ENCODE measurements at places on chromosomes 2 and 18.

GRCh38 chr2:47048801-47049480 lies 106.2 kb downstream of the STPG4 start:
- no peak for DNase-seq

GRCh38 chr2:42424033-42424432 lies 63.0 kb upstream of the COX7A2L start:
- no peak for DNase-seq

- DNase-seq = no peak
Measured at GRCh38 chr2:105244451-105244850, 2.9 kb downstream of the GPR45 start.

- no peak for DNase-seq
Measured at GRCh38 chr2:128545085-128545484, 226.4 kb upstream of the HS6ST1 start.

GRCh38 chr2:122486086-122486485 lies 730.6 kb downstream of the TSN start:
- DNase-seq = no peak

GRCh38 chr2:25829828-25830227 lies 48.5 kb downstream of the ASXL2 start:
- DNase-seq = no peak

DNA sequence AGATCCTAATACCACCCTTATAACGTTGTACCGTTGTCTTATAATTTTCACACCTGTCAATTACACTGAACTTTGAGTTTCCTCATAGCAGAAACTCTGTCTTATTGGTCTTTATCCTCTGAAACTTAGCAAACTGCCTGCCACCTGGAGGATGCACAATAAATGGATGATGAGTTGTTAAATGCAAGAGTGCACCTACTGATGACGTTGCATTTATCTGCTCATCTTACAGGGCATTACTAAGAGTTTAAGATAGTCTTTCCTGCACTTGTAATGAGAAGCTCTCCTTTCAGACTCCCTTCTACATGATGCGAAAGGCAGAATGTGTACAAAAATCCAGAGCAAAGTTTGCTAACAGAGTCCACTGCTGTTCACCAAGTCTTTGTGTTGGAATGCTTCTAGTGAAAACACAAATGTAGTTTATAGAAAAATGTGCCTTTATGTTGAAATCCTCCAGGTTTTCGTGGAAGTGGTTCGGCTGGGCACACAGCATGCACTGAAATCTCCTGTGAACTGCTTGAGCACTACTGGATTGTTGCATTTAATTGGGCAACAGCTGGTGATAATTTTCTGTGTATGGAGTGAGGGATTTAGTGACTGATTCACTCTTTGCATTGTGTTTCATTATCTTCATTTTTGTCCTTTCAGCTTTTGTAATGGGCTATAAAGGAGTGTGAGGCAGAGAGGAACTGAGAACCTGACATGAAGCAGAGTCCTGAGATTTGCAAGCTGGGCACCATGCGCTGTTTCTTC lies 665.8 kb upstream of the ID2 start:
- DNase-seq = no peak

GRCh38 chr18:22831441-22831904 lies 101.7 kb upstream of the RBBP8 start:
- no peak for DNase-seq

DNA sequence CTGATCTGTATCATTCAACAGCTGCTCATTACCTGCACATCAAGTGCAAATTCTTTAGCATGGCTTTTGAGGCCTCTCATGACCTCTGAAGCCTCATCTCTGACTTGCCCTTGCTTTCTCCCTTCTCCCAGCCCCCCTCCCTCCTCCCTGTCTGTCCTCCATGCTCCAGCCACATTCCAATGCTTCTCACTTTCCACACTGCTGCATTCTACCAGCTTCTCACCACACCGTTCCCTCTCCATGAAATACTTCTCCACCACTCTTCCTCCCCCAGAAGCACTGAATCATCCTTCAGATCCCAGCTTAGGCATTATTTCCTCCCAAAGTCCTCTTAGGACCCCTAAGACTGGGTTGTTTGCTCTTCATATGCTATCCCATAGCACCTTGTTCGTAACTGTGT lies 26.9 kb downstream of the GCG start:
- DNase-seq = no peak

GRCh38 chr18:4119813-4120212 lies 335.3 kb downstream of the DLGAP1 start:
- no peak for DNase-seq

GRCh38 chr2:94876523-94876863 lies 5.3 kb downstream of the TEKT4 start:
- DNase-seq = no peak

- no peak for DNase-seq
Measured at GRCh38 chr2:112682101-112682500, 36.4 kb downstream of the SLC20A1 start.

DNA sequence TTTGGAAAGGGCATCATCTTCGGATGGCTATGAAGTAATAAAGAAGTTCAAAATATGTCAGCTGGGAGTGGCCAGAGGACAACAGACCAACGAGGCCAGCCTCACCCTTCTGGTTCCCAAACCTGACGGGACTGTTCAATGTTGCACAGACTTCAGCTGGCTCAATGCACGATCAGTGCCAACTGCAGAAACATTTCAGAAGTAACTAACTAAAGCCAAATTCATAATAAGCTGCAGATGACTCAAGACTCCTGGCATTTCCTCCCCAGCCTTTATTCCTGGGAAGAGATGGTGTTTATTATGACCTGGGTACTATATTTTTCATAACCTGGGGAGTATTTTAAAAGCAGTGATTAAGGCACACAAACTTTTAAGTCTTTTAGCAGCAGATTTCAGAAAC lies 3.8 kb upstream of the ATP6V1C2 start:
- no peak for DNase-seq

- DNase-seq = no peak
Measured at GRCh38 chr2:158315803-158316414, 140.6 kb downstream of the CCDC148 start.

DNA sequence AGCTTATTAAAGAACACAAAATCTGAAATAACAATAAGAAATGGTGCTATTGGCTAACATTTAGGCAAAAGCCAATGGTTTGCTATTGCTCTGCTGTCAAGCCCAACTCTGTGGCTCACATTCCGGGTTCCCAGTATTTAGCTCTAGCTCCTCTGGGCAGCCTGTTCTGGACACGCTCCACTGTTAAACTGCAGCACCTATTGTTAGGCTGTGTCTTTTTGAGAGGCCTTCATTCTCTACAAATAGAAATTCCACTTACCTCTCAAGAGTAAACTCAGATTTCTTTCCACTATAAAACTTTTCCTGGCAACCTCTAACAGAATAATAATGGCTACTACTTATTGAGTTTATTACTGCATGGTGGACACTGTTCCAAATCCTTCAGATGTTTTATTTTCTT lies 3.7 kb upstream of the KLHL14 start:
- DNase-seq = no peak

GRCh38 chr2:43391201-43391877 lies 164.9 kb upstream of the ZFP36L2 start:
- no peak for DNase-seq

DNA sequence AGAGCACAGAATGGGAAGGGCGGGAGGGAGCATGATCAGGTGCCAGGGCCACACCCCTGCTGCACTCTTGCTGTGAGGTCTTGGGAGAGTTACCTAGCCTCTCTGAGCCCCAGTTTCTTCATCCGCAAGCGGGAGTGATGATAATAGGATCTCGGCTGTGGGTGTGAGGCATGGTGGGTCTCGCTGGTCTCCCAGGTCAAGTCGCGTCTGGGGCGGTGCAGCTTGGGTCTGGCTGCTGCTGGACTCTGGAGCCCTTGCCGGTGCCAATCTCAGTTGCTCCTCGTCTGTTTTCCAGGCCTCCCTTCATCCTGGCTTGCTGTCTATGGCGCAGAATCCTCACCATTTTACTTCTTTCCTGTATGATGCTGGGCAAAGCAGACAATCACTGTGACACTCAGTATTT lies 130.3 kb upstream of the RAB12 start:
- DNase-seq = no peak

- no peak for DNase-seq
Measured at GRCh38 chr2:196195302-196195701, 23.9 kb upstream of the STK17B start.

DNA sequence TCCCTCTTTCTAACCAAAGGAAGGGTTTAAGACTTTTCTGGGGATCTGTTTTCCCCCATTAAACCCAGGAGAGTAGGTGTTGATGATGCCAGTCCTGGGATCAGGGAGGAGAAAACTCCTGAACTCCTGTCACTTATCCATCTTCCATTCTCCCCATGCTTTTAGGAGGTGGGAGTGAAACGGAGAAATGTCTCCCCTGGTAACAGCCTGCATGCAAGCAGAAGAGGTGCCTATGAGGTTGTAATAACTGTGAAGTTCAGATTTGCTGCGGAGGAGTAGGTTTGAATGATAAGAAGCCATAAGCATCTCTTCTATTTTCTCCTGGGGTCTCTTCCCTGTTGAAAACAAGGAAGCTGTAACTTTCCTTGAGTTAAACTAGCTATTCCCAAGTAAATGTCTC lies 150.8 kb downstream of the SLC4A3 start:
- DNase-seq = no peak
